ENCODE measurements at places on chromosomes 1 and 21.

DNA sequence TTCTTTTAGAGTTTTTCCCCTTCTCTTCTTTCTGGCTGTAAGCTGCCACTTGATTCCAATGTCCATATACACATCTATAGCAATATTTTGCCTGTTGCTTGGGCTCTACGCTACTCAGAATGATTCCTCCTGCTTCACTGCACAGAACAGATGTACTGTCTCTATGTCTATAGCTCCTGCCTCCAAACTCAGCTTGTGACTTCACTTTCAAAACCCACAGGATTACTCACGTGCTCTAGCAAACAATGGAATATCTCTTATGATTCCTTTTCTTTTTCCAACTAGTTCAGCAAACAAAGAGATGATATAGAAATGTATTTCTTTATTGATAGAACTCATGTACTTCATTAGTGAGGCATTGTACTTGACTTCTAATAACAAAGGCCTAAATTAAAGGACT, 80.5 kb upstream of the SOX13 start:
- no peak for DNase-seq

DNA sequence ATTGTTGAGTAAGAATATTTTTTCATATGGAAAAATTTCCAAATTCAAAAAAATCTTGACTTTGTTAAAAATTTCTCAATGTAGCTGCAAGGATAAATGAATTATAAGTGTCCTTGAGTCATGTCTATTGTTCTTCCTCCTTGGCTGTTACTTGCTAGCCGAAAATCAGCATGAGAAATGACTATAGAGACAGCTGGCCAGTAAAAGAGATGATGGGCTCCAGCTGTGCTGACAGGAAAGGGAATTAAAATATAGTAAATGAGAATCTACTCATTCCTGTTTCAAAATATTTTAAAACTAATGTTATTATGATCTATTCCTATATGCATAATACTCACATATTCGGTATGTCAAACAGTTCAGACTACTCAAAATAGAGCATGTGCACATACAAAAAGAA, 1292.6 kb downstream of the BRINP3 start:
- DNase-seq, result no peak

- no peak for DNase-seq
Measured at GRCh38 chr1:38166461-38166860, 119.9 kb upstream of the POU3F1 start.

DNA sequence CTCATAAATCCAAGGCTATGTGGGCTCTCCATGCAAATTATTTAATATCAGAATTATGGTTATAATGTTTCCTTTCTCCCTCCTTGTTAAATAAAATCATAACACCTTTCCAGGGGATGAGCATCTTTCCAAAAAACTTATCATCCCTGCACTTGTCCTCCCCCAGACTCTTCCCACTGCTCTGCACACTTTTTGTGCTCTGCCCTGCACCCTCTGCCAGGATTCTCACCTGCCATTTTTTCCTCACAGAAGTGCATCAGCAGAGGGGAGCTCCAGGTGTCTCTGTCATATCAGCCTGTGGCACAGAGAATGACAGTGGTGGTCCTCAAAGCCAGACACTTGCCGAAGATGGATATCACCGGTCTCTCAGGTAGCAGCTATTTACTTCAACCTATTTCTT, 20.9 kb downstream of the SYT11 start:
- DNase-seq, result no peak

- no peak for DNase-seq
Measured at GRCh38 chr1:46735708-46736324, 16.9 kb upstream of the EFCAB14 start.
